Epithelial cell of prostate (primary cell): ENCODE measurements at places on chromosomes 2 and 18.

- DNase-seq, result no peak
Measured at GRCh38 chr2:176128982-176129796, at the start of gene HOXD8. Gene HOXD8 (plus strand): TSS chr2:176129705. CDS start chr2:176130367, 662 bp downstream.

GRCh38 chr18:905948-906415 is 1.3 kb downstream of the ADCYAP1 start:
- DNase-seq, result no peak

- no peak for DNase-seq
Measured at GRCh38 chr2:88187927-88188326, 17.8 kb downstream of the THNSL2 start.

DNA sequence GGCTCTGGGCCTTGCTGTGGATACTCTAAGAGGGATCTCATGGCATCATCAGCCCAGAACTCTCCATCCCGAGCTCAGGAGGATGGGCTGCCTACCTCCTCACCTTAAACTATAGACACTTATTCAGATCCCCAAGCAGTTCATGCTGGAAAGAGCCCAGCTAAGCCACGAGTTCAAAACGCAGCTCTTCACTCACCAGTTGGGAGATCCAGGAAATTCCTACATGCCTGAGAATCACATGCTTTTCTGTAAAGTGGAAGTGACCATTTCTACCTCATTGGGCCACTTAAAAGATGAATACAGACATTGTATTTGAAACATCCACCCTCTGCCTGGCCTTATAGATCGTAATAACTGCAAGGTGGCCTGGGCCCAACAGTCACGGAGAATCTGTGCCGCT is 6.6 kb downstream of the ATOH8 start:
- DNase-seq, result no peak

GRCh38 chr2:226707499-226707898 is 92.1 kb downstream of the IRS1 start:
- no peak for DNase-seq

- no peak for DNase-seq
Measured at GRCh38 chr2:151291224-151291623, 1.8 kb upstream of the NMI start.

- DNase-seq, result no peak
Measured at GRCh38 chr2:159065313-159065712, 96.9 kb downstream of the TANC1 start.

DNA sequence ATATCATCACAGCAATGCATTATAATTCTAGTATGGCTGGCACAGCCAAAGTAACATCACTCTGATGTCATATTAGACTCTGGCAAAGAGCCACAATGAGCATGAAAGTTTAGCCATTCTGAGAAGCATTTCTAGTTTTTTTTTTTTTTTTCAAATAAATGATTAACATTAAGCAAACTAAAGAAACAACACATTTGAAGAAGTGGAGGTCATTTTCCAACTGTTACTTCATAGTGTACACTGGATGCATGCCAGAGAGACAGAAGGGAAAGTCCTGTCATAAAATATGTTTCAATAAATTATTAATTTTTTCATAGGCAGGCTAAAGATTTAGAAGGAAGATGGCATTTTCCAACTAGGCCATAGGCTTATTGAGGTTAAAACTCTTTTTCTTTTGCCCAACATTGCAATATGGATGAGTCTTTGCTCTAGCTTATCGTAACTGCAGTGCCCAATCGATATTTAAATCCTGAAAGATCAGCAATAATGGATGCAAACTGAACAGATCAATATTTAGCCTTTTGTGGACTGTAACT is 1630.4 kb upstream of the ACVR2A start:
- no peak for DNase-seq

DNA sequence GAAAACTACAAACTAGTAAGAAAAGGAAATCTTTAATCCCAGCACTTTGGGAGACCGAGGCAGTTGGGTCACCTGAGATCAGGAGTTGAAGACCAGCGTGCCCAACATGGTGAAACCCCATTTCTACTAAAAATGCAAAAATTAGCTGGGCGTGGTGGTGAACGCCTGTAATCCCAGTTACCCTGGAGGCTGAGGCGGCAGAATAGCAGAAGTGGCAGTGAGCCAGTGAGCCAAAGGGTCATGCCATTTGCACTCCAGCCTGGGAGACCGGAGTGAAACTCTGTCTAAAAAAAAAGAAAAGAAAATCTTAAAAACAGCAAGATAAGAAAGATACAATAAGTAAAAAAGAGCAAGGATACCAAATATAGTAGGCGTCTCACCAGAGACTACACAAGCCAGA is 502.9 kb upstream of the ID2 start:
- no peak for DNase-seq
